Stimulated activated CD4-positive, alpha-beta T cell treated with anti-CD3 and anti-CD28 coated beads, Interleukin-12 subunit alpha, Interleukin-12 subunit beta, amount 100 ng/mL, for 48 hours (primary cell): ENCODE measurements at places on chromosomes 12 and 14.

- no peak for DNase-seq
Measured at GRCh38 chr12:91562476-91562875, 379.9 kb upstream of the DCN start.

DNA sequence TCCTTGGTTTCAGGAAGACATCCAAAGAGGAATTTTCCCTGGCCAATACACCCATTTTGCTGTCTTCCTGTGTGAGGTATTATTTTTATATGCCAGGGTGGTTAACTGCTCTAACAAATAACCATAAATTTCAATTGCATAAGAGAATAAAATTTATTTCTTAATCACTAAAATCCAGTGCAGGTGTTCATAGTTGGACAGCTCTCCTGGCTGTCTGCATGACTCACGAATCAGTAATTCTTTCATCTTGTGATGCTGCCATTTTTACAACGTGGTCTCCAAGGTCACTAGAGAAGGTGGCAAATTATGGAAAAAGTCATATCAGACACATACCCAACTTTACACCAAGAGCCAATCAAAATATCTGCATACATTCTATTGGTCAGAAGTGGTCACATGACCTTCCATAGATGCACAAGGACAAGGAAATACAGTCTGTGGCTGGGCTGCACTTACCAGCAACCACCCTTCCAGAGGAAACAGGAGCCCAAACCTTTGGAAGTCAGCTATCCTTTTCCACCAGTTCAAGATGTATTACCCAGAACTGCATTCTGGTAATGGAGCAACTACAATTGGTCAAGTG lies 193.5 kb upstream of the PLEKHG7 start:
- DNase-seq, result no peak

DNA sequence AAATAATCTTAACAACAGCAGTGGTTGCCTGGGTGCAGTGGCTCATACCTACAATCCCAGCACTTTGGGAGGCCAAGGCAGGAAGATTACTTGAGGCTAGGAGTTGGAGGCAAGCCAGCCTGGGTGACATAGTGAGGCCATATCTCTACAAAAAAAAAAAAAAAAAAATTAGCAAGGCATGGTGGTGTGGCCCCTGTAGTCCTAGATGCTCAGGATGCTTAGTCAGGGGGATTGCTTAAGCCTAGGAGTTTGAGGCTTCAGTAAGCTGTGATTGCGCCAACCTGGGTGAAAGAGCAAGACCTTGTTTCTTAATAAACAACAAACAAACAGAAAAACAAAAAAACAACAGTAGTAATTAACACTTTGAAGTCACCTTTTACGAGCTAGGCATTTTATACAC lies 642 bp upstream of the ACSM4 start:
- DNase-seq, result no peak

- no peak for DNase-seq
Measured at GRCh38 chr12:54047160-54047963, 6.3 kb upstream of the HOXC4 start.

DNA sequence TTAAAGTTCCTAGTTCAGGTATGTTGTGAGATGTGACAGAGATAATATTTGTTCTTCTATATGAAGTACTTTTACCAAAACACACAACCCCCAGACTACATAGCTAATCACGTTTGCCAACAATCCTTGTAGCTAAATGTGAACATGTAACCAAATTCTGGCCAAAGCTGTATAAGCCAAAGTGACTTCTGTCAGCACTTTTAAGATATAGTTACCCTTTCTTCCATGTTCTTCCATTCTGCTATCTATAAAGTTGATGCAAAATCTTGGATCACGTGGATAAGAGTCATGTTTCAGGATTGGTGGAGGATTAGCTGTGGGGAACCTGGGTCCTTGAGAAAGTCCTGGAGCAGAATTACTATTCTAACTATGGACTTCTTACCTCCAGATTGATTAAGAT lies 1366.6 kb downstream of the FSCB start:
- DNase-seq, result no peak

GRCh38 chr14:85856430-85856829 lies 326.5 kb downstream of the FLRT2 start:
- no peak for DNase-seq

- no peak for DNase-seq
Measured at GRCh38 chr14:55129428-55130195, 560 bp downstream of the LGALS3 start.

DNA sequence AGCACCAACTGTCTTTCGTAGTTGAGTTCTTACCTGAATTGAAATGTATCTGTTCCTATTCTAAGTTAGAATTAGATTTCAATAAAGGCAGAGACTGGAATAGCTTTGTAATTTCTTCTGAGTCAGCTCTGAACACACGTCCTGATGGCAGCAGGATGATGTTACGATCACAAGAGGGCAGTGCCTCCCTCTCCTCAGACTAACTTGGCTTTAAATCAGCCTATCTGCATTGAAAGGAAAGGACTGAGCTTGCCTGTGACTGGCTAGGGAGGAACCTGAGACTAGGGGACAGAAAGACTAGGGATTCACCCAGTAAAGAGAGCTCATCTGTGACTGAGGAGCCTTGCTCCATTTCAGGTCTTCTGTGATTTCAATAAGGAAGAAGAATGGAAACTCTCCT lies 323.7 kb upstream of the OR4E1 start:
- DNase-seq, result no peak

GRCh38 chr12:34347367-34347766 lies 325.1 kb downstream of the ALG10 start:
- no peak for DNase-seq

GRCh38 chr14:90677484-90678050 lies 138.7 kb downstream of the TTC7B start:
- no peak for DNase-seq

DNA sequence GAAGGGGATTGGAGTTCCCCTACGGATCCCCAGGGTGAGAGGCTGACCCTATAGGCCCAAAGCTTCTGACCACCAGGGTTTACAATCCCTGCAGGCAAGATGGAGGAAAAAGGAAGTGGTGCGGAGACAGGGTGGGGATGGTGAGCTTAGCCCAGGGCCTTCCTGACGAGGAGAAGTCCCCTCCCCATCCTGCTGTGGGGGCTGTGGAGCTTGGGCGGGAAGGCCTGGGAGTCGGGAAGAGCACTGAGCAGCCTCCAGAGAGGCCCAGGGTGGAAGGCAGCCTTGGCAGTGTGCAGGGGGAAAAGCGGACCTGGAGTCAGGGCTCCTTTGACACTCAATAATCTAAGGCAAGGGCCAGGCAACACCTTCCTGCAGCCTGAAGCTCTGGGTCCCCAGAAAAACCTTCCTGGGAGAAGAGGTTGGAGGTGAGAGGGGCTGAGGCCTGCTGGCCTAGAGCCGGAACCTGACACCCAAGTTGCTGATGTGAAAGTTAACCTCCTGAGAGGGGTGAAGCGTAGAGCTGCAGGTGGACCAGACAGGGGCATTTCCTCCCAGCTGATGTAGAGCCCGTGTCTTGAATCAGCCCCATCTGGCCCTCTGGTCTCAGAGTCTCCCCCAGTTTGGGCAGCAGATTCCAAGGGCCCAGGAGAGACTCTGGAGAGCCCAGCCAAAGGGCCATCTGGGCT lies 6.0 kb downstream of the HDAC7 start:
- no peak for DNase-seq
